NCI-H2081 treated with DMSO at 0.1 percent for 48 hours (cell line): ENCODE measurements at places on chromosomes 1 and 21.

DNA sequence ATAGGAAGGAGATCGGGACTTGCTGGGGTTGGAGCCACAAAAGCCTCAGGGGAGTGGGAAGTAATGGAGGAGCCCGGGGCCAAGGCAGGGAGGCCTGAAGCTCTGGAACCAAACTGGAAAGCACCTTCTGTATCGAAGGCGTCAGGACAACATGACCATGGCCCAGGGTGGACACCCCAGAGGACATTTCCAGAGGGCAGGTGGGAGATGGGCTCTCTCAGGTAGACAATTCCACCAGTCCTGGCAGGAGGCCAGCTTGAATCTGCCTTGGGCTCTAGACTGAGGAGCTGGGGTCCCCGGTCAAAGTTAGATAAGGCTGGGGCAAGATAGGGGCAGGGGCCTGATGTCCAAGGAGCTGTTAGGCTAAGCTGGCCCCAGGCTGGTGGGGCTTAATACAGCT lies 104.9 kb upstream of the EDN2 start:
- DNase-seq, result no peak

DNA sequence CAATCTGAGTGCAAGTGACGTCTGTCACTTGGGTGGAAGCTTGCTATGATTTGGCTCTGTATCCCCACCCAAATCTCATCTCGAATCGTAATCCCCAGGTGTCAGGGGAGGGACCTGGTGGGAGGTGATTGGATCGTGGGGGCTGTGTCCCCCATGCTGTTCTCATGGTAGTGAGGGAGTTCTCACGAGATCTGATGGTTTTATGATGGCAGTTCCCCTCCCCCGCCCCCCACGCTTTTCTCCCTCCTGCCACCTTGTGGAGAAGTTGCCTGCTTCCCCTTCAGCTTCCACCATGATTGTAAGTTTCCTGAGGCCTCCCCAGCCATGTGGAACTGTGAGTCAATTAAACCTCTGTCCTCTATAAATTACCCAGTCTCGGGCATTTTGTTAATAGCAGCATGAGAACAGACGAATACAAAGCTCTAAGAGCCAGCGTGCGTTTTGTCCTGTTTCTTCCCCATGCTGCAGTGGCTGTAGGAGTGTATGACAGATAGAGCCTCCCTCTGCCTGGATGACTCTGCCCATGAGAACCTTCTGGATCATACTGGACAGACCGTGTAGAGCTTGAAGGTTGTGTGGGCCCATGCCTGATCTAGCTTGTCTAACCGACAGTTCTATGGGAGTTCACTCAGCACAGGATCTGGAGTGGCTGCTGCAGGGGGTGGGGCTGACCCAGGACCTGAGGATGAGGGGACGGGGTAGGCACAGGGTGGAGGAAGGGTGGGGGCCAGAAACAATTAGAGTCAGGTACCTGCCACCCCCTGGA lies 139.7 kb upstream of the ERRFI1 start:
- DNase-seq, result no peak

- DNase-seq, result no peak
Observed at GRCh38 chr1:17419626-17420328, 19.7 kb downstream of the RCC2 start.

- no peak for DNase-seq
Observed at GRCh38 chr21:38361324-38361723, 104.5 kb downstream of the KCNJ15 start.

GRCh38 chr1:42735477-42736105 lies 4.4 kb downstream of the CLDN19 start:
- DNase-seq, result no peak

DNA sequence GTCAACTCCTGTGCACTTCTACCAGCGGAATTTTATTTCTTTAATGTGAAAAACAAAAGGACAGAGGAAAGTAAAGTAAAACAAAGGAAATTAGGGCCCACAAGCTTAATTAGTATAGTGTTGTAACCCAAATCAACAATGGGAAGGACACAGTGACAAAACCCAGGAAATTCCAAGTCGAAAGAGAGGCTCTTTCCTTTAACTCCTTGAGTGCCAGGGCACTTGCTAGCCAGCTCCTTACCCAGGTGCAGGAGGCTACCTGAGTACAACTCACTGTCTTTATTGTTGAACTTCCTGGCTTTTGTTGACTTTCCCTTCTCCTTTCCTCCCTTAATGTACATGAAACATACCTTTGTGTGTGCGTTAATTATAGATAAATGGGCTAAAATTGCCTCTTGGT lies 55.0 kb downstream of the PEX14 start:
- DNase-seq, result no peak

DNA sequence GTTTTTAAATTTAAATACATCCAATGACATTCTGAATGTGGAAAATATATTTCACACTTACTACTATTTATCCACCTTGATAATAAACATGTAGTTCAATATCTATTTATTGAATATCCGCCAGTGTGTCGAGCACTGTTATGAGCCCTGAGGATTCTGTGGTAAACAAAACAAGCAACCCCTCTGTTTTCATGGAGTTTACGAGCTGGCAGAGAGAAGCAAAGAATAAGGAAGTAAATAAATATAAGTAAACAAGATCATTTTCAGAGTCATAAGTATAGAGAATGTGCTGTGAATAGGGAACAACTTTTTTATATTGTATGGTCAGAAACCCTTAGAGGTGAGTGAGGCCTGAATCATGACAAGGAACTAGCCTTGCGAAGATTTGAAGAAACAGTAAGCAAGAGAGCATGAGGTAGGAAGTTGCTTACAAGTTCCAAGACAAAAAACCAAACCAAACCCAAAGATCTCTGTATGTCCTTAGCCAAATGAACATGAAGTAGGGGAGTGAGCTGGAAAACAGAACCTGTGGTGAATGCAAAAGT lies 6.4 kb upstream of the SERBP1 start:
- DNase-seq, result no peak

DNA sequence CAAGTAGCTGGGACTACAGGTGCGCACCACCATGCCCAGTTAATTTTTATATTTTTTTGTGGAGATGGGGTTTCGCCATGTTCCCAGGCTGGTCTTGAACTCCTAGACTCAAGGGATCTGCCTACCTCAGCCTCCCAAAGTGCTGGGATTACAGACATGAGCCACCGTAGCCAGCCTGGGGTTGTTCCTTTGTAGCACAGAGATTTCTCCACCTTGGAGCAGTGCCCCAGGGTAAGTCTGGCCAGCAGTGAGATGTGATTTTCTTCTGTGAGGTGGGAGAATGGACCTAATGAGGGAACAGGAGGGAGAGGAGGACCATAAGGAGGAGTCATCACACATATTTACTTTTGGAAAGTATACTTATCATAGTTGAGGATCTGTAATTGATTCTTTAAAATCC lies 61.1 kb upstream of the GADD45A start:
- no peak for DNase-seq

GRCh38 chr1:92310185-92310597 lies 11.3 kb downstream of the RPAP2 start:
- peak; percentile 21 for DNase-seq

DNA sequence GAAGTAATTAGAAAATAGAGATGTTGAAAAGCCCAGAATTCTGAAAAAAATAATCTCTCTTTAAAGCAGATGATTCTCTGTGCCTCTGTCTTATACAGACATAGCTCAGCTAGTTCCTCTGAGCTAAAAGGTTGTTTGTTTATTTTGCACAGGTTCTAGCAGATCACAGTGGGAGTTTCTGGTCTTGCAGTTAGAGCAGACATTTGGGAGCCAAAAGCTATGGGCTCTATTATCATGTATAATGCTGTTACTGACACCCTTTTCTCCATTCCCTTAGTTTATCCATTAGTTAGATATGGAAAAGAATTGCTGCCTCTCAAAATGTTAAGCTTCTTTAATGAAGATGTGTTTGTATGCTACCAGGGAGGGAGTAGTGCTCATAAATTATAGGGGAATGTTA lies 20.5 kb upstream of the CD55 start:
- DNase-seq, result no peak

DNA sequence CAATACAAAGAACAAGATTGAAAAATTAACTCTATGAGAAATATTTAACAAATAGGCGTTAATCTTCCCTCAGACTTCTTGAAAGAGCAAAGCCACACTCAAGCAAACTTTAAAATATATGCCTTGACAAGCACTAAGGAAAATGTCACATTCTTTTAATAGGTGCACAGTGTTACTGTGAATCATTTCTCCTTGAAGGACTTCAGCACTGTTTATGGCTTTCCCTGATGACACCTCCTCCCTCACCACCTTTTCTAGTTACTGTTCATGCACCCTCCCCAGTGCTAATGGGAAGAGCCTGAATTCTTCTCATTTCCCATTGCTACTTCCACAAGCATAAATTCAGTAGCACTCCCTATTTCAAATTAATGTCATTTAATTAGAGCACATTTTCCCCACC lies 299.5 kb upstream of the RRP15 start:
- DNase-seq, result no peak

DNA sequence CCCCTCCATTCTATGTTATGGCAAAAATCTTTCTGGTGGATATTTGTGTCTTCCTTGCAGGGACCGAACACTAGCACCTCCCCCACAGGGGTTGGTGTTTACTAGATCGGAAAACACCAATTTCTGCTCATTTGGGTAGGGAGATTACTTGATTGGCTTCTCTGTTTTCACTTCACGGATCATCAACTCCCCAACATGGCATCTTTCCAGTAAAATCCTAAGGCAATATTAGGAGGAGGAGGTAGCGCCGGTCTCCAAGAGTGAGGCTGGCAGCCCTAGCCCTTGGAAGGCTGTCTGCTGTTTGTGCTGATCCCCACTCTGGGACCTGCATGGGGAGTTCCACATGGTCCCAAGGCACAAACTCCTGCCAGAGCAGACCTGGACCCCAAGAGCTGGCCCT lies 12.2 kb downstream of the VASH2 start:
- no peak for DNase-seq

- no peak for DNase-seq
Observed at GRCh38 chr1:71921935-71922559, 360.3 kb downstream of the NEGR1 start.

DNA sequence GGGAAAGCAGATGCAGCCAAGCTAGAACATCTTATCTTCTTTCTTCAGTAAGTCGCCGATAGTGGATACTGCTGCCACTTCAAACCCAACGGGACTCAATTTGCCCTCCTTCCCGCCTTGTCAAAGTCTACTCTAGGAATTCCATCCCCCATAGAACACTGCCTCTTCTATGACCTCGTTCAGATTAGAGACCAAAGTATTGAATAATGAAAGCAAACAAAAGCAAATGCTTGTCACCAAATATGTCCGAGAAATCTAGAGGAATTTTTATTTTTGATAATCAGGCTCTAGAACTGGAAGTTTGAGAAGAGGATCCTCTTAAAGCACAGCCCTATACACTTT lies 853 bp upstream of the RRAGC start:
- no peak for DNase-seq

DNA sequence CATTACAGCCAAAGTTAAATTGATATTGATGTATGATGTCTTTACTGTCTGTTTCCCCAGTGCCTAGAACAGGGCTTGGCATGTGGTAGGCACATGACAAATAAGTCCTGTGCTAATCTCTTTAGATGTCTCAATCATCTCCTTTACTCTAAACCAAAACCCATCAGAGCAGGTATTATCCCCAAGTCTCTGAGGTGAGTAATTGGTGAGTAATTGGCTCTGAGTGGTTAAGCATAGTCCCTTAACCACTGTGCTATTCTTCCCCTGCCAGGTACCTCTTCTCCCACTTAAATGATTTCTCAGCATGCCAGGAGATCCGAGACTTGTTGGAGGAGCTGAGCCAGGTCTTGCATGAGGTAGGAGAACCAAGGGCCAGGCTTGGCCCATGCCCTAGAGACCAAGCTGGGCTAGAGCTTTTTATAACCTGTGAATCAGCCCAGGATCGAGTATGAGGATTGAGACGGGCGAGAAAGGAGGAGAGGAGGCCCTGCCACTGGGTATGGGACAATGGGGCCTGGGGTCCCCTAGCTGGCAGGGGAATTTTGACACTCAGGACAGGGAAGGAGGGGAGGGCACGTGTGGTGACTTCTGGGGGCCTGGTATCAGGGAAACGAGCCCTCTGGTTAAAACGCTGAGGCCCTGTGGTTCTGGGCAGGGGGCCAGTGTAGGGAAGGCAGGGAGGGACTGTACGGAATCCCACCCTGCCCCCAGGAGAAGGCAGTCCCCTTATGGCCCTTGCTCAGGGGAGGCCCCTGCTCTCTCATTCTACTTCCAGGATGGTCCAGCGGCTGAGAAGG lies 4.5 kb downstream of the CNKSR1 start:
- no peak for DNase-seq

DNA sequence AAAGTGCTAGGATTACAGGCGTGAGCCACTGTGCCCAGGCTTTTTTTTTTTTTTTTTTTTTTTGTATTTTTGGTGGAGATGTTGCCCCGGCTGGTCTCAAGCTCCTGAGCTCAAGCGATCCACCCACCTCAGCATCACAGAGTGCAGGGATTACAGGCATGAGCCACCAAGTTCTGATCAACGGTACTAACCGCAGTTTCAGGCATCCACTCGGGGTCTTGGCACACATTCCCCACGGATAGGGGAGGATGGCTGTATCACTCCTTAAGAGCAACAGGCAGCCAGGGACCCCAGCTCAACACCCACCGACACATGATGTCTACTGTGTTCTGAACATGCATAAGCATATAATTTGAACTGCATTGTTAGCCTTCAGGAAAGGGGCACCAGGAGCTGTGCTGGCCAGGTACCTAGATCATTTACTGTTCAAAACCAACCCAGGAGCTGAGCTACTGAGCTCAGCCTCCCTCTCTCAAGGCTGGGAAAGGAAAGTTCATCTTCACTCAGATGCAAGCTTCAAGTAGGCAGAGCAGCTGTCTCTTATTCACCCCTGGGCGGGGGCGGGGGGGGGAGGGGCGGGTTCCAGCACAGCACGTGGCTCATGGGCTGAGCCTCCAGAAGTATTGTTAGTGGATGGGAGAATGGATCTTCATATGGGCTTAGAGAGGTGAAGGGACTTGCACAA lies 24.7 kb downstream of the CAPZB start:
- no peak for DNase-seq

DNA sequence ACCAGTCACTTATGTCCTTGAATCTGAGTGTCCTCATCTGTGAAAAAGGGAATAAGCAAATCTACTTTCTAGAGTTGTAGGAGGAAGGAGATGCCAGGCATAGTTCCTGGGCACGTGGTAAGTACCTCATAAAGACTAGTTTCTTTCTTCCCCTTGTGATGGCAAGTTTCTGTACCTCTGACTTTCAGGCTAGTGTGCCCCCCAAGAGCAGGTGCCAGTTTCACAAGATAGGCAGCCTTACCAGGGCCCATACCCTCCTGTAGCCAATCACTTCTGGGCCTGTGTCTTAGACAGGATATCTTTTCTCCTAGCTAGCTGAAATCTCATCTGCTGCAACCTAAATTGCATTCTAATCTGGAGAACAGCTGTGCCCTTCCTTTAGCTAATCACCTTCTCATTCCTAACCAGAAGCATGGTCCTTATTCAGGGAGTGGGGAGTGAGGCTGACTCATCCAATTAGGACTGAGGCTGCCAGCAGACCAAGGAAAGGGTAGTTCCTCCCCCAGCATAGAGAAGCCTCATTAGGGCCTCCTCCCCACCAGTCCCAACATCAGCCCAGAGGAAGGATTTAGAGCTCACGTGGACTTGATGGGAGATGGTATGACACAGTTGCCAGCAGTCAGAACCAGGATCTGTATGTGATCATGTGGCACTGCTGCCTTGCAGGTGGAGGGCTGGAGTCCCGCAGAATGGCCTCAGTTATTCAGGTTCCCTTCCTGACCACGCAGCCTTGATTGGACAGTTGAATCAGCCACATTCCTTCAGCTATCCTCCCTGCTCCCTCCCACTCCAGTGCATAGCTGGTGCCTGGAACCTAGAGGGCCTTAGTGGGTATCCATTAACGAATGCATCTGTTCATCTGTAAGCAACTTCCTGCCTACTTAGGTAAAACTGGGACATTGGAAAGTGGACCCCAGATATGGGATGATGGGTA lies 7.9 kb downstream of the KLHDC8A start:
- no peak for DNase-seq

GRCh38 chr1:73604739-73605138 lies 593.2 kb downstream of the LRRIQ3 start:
- no peak for DNase-seq
